ENCODE measurements at places on chromosomes 3 and 15.

DNA sequence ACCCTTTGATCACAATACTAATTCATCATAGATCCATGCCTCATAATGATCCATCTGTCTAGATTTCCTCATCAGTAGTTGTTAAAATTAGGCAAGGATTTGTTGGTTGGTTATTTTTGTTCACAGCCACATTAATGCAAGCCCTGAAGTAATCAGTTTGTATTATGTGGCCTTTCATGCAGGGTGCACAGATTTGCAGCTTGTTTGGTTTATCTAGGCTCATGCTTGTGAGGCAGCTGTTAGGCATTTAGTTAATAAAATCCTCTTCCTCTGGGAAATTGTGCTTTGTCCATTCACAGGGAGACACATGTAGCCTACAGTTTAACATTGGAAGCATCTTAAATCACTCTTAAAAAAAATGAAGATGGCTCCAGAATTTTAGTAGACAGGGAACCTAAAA is 162.8 kb upstream of the ZNF385D start:
- no peak for DNase-seq

- DNase-seq, result no peak
These were observed 5.4 kb downstream of the PGPEP1L start for GRCh38 chr15:99002226-99002625.

DNA sequence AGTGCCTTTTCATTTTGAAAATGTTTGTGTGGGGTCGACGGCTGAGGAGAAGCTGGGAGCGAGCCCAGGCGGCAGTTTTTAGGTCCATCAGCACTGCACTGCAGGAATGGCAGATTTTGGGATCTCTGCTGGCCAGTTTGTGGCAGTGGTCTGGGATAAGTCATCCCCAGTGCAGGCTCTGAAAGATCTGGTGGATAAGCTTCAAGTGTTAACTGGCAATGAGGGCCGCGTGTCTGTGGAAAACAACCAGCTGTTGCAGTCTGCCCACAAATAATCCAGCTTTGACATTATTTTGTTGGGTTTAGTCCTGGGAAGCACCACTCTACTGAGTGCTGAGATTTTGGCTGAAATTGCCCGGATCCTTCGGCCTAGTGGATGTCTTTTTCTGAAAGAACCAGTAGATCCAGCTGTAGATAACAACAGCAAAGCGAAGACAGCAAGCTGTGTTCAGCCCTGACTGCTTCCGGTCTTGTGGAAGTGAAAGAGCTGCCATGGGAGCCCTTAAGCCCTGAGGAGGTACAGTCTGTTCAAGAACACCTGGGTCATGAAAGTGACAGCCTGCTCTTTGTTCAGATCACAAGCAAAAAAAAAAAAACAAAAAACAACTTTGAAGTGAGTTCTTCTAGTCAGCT is 13.1 kb upstream of the ANP32A start:
- DNase-seq, result no peak

DNA sequence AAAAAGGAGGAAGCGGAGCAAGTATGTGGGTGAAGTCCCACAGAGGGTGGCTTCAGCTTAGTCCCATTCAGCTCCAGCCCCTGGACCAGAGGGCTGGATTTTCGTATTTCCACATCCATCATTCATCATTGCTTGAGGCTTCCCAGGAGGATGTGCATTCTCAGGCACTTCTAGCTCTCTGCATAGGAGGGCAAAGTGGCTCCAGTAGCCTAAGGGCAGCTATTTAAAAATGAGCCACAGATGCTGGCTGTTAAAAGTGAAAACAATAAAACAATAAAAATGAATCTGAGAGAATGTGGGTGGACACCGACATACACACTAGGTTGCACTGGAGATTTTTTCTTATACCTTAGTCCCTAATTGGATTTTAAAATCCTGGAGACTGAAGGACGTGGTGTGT is 629.2 kb upstream of the ZNF385D start:
- DNase-seq, result no peak

DNA sequence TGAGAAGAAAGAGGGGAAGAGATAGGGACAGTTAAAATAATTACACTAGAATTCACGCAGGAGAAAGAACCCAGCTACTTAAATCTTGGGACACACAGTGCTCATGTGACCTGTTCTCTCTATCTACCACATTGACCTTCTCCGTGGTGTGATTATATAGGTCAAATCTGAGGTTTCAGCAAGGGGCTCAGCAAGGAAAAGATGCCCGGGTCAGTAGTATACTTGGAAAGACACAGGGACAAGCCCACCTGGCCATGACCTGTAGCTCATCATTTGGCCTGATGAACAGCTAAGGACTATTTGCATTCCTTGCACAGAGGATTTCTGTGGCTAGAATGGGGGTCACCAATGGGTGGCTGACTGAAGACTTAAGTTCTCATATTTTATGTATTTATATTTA is 71.9 kb downstream of the SSR3 start:
- no peak for DNase-seq

DNA sequence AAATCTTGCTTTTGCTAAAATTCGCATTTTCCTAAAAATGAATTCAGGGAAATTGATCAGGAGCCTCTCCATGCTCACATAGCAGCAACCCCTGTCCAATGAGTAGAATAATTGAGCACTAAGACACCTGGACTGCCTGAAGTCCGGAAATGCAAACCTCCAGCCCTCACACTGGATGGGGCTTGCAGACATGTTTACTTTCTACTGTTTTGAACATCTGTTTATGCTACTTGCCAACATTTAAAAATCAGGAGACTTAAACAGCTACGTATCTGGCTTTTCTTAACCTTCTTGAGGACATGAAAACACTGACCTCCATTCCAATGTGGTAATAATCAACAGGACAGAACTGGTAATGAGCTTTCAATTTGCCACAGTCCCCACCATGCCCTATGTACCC is 184.4 kb downstream of the SHOX2 start:
- no peak for DNase-seq

DNA sequence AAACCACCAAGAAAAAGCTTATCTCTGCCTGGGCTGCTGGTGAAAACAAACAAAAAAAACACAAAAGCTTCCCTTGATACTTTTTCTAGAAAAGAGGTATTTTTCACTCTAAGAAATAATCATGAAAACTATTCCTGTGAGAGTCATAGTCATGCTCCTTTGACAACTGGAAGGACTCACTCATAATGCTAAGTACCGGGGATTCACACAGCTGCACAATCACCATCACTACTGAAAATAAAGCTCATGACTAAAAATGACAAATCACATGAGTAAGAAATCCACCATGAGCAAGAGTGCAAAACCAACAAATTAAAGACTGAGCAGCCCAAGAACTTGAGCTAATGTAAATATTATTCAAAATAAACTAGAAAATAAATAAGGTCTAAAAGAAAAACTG is 10.6 kb upstream of the POU1F1 start:
- no peak for DNase-seq

GRCh38 chr3:32009101-32009500 is 27.6 kb downstream of the ZNF860 start:
- DNase-seq, result no peak

- DNase-seq, result no peak
These were observed 302.1 kb downstream of the NSUN3 start for GRCh38 chr3:94365006-94365405.

DNA sequence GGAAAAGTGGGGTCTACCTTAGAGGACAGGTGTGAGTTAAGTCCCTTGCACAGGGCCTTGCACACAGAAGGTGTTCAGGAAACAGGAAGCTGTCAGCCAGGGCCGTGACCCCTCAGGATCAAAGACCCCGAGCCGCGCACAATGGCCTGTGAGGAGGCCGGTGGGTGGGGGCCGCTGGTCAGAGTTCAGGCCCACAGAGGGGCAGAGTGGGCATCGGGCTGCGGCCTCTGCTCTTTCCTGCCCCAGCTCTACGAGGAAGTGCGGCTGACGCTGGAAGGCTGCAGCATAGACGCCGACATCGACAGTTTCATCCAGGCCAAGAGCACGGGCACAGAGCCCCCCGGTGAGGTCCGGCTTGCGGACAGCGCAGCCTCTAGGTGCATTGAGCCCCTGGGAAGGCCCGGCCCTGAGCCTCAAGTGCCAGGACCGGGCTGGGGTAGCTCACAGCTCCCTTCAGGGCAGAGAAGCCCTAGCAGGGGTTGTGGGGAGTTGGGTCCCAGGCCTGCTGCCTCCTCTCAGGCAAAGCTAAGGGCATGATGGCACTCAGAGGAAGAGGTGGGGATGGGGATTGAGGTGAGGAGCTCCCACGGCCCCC is 37.2 kb downstream of the PSTPIP1 start:
- DNase-seq, result no peak

GRCh38 chr3:190566043-190566933 is 52.4 kb downstream of the IL1RAP start:
- no peak for DNase-seq

- no peak for DNase-seq
These were observed 169.3 kb upstream of the STAC start for GRCh38 chr3:36210840-36211651.

DNA sequence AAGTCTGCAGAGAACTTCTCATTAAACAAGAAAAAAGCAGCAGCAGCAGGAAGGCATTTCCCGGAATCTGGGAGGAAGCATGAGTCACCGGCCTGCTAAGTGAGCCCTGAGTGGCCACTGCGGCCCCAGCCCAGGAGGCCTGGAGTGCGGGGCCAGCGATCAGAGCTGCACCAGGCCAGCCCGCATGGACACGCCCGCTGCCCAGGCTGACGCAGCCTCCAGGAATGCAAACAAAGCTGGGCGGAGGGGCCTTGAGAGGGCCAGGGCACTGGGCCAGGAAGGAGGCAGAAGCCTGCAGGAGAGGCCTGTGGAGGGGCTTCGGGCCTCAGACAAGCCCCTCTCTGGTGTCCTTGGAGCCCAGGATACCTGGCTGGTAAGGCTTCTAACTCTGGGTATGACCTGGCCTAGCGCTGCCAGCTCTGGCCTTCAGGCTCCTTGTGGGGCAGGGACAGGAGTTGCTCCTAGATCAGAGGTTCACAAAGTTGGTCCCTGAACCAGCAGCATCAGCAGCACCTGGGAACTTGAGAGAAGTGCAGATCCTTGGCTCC is 101.2 kb downstream of the SMAD6 start:
- no peak for DNase-seq

- no peak for DNase-seq
These were observed 68.9 kb downstream of the WWTR1 start for GRCh38 chr3:149588909-149589308.

DNA sequence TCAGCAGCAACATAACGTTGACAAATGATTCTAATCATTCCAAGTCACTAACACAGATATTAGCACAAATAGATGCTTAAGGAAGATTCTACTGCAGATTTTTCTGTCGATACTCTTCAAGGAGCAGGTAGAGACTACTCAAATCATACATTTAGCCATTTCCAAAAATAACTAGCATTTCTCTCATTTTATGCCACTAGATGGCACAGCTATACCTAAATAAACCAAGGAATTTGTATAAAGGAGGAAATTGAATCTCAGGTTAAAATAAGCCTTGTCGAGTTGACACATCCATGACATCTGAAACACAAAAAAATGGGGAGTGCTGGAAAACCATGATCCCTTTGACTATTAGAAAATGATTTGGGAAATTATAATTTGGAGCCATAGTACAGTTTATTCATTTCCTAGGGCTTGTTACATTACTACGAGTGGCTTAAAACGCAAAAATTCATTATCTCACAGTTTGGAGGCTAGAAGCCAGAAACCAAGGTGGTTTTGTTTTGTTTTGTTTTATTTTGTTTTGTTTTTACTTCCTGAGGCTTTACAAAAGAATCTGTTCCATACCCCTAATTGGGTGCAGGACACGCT is 59.5 kb upstream of the STRIT1 start:
- no peak for DNase-seq

DNA sequence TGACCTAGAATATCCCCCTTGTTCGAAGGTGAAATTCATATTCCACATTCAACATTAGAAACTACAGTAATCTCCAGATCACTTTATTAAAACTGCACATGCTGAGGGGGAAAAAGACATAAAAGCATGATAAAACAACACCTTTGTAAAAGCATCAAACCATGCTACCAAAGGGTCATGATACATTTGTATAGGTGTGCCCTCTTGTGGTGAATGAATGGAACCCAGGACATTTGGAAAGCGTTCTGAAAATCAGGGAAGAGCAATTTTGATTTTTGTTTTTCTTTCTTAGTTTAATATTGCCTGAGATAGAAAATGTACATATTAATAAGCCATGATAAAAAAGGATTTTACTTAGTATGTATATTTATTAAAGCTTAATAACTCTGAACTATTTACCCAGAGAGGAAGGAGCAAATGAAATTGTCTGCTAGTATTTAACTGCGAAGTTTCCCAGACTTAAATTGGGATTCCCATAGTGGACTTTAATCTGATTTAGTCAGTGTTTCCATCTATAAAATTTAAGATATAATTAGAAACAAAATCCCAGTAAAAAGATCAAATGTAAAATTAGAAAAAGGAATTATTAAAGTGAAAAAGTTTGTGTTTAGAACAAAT is 105.8 kb upstream of the ARL6 start:
- DNase-seq, result no peak

- DNase-seq, result no peak
These were observed 1.4 kb upstream of the GHSR start for GRCh38 chr3:172449466-172450149.

- DNase-seq, result no peak
These were observed 33.3 kb downstream of the AMOTL2 start for GRCh38 chr3:134340982-134341365.

Data from activated T-helper 1 cell treated with anti-CD3 and anti-CD28 coated beads, Interleukin-2, amount 50 U/mL, for 16 hours (primary cell).